ENCODE measurements at places on chromosomes 3 and 15.

- no peak for DNase-seq
These were observed 1.3 kb upstream of the TRIM59 start for GRCh38 chr3:160450846-160451245.

- no peak for DNase-seq
These were observed 206.3 kb upstream of the PRICKLE2 start for GRCh38 chr3:64431526-64432091.

DNA sequence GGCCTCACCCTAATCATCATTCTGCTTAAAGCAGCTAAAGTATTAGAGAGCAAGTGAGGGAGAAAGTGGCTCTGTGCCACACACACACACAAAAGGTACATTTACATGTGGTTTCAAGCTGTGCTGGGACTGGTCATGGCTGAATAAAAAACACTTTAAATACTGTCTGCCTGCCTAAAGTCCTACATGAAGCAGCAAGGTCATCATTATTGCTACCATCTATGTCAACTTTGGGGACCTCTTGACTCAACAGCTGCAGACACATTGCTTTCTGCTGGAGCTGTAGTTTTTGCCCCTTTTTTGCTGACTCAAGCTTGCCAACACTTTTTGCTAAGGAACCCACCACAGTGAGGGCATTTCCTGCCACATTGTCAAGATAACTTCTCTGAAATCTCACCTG is 1237.9 kb downstream of the ROBO2 start:
- no peak for DNase-seq

DNA sequence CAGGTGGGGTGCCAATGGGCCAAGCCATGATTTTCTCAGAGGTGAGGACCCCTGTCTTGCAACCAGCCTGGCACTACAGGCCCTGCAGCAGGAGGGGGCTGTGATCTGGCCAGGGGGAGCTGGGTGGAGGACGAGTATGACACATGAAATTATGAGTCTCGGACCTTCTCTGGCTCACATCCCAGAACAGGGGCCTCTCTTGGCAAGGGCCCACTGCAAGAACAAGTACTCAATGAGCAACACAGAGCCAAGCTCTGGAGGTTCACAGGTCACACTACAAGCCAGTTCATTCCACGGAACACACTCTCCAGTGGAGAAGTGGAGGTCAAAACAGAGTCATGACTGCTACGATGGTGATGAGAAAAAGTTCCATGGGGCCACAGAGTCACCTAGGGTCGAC is 28.3 kb downstream of the CCDC32 start:
- no peak for DNase-seq

DNA sequence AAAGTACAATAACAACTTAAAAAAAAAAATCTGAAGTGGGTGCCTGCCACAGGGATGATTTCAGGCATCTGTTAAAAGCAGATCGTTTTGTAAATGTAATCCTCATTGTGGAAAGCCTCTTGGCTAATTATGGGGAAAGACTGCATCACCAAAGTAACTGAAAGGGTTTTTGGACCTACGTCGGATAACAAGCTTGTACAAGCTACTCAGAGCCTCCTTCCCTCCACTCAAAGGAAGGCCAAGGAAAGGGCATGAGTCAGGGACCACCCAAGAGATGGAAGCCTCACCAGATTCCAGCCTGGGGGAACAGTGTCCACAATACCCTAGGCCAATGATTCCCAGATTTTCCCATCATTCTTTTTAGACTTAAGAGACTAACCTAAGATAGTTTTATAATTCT is 84.3 kb downstream of the ATP1B3 start:
- peak; percentile 30 for DNase-seq

- DNase-seq = no peak
These were observed 131.1 kb downstream of the ADAMTSL3 start for GRCh38 chr15:83784975-83785374.

DNA sequence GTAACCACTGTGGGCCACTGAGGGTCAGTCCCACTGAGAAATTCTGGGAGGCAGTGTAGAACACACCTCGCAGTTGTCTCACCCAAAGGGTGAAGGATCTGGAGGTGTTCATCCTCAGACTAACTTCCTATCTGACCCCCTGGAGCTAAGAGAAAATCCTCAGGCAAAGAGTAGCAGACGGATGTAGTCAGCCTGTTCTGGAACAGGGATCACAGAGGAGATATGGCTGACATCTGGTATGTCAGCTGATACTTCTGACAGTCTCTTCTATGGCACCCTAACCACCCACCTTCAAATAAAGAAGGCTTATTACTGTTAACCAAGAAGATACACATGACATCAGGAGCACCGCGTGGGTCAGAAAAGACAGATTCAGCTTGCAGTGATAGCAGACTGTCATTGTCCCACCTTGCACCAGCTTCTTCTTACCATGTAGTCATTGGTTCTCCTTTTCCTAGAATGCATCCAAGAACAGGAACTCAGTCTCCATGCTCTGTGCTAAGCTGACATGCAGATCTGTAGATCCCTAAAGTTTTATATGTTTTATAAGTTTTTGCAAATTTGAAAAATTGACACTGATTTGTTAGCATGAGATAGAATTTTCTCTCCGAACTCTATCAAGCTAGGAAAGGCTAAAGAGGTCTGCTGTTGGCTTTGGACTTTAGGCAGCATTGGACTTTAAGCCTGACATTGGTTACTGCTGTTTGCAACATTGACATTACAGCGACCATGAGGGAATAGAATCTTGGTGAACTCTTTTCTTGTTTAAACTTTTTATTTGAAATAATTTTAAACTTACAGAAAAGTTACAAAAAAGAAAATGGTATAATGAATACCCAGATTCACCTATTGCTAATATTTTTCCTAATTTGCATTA is 60.4 kb downstream of the KBTBD12 start:
- DNase-seq = no peak

GRCh38 chr15:77966540-77967234 is 110.8 kb downstream of the TBC1D2B start:
- DNase-seq = peak; percentile 44

- DNase-seq = peak; percentile 44
These were observed 17.5 kb upstream of the BCHE start for GRCh38 chr3:165854696-165855095.

GRCh38 chr3:55690726-55691125 is 203.6 kb upstream of the WNT5A start:
- DNase-seq = no peak

GRCh38 chr3:18812316-18812715 is 336.0 kb upstream of the KCNH8 start:
- DNase-seq = peak; percentile 15

- DNase-seq = no peak
These were observed 60.5 kb upstream of the LRIG1 start for GRCh38 chr3:66561367-66561766.

DNA sequence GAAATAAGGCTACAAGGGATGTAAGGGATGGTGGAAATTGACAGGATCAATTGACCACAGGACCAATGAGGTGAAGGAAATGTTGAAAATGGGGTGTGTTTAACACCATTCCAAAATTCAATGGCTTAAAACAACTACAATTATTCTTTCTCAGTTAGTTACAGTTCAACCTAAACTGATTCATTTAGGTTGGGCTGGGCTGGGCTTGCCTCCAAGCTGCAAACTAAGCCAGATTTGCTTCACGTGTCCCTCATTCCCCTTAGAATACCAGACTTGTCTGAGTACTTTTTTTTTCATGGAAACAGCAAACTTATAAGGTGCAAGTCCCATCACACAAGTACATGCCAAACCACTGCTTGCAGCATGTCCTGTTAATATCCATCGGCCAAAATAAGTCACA is 280.1 kb downstream of the NEK10 start:
- no peak for DNase-seq

DNA sequence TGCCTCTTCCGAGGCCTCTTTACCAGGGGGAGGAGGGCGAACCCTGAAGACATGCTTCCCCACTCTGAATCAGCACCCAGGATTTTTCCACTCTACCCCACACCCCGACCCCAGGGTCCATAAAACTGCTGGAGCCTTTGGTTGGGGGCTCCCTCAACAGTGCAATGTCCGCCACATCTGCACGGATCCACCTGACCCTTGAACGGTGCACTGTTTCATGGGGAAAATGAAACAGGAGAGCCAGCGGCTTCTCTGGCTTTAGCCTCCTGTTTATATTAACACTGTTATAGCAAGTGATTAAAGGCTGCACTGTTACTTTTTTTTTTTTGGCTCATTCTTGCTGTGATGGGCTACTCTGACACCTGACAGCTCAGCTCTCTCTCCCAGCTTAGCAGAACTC is 124.1 kb upstream of the DLG1 start:
- DNase-seq = no peak

DNA sequence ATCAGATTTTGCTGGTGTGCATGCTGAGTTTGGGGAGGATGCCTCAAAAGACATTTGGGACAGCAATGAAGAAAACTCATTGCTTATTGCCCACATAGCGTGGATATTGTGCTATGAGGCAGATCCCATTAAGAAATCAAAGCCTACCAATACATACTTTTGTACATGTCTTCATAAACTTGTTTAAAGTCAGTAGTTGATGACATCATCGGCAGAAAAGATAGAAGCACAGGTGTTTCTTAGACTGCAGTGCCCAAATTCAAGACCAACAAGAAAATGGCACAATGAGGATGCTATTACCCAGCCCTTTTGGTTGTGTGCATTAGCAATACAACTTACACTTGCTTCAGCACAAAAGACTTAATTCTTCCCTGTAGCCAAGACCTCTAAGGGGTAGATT is 428.7 kb upstream of the RARB start:
- no peak for DNase-seq

- DNase-seq = no peak
These were observed 243.4 kb upstream of the ATP10A start for GRCh38 chr15:26106556-26106955.

GRCh38 chr15:100694381-100695021 is 92.1 kb downstream of the ASB7 start:
- DNase-seq = no peak

DNA sequence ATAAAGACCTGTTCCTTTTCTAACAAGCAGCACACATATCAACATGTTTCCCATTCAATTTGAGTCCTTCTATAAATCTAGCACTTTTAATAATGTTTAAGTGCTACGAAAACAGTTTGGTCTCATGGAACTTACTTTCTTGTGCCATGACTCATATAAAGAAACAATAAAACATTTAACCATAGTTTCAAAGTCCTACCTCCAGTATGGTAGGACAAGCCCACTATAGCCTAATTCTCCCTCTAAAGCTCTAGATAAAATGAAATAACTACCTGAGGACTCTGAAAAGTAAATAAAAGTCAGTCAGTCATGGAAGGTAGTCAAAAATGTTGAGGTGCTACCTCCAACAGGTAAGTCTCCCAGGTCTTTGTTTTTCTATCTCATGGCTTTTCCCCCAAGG is 12.0 kb upstream of the PIK3CA start:
- no peak for DNase-seq

DNA sequence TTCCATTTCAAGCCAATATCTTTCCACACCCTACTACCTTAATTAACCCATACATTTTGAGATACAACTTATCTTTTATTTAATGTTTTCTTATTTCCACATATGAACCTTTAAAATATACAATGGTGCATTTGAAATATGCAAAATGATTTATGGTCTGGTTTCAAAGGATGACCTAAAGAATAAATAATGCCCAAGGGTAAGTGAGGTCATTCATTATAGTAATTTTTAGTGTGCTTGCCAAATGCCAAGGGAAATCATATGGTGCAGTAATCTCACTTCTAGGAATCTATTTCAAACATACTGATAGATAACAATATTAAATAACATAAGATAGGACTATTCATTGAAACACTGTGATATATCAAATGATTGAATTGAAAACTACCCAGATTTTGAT is 1055.4 kb downstream of the AGBL1 start:
- no peak for DNase-seq

DNA sequence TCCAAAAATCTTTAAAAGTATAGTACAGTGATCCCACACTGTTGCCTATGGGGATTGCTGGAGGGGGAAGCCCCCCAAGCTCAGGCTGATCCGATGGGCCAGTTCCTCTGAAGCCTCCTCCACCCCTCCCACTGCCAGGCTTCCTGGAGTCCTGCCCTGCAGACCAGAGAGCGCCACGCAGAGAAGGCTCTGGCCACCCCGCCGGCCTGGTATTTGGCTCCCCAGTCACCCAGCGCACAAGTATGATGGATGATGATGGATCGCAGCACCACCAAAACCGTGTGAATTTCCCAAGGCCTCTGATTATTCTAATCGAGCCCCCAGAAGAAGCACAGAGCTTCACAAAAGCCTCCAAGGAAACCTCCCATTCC is 259.0 kb downstream of the MECOM start:
- no peak for DNase-seq

- DNase-seq = no peak
These were observed 20.2 kb downstream of the DUOX2 start for GRCh38 chr15:45093622-45094357.

DNA sequence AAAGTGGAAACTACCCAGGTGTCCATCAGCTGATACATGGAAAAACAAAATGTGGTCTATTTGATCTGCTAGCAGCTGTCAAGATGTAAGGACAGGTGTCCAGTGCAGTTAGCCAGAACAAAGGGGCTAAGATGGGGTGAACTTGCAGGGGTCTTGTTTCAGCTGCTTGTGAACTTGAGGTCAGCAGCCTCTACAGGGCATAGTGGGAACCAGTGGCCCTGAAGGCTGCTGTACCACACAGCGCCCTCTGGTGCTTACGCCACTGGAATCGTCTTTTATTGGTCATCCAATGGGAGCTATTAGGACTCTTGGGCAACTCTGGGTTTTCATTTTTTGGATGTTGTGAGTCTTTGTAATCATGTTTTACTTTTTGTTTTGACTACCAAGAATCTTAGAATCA is 62.2 kb upstream of the CTSH start:
- peak; percentile 36 for DNase-seq

GRCh38 chr3:72702390-72702789 is 145.9 kb downstream of the SHQ1 start:
- DNase-seq = no peak

DNA sequence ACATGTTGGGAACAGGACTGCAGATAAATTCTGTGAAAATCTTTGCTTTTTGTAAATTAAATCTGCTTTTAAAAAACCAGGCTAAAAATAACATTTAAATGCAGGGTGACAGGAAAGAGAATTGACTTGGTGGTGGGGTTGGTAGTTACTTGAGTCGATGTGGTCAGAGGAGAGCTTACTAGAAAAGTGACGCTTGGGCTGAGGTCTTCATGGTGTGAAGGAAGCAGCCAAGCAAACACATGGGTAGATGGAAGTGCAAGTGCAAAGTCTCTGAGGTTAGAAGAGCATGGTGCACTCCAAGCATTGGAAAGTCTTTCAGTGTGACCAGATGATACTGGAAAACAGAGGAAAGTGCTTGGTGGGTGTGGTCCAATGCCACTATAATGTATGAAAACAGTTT is 86.4 kb upstream of the THBS1 start:
- DNase-seq = no peak

DNA sequence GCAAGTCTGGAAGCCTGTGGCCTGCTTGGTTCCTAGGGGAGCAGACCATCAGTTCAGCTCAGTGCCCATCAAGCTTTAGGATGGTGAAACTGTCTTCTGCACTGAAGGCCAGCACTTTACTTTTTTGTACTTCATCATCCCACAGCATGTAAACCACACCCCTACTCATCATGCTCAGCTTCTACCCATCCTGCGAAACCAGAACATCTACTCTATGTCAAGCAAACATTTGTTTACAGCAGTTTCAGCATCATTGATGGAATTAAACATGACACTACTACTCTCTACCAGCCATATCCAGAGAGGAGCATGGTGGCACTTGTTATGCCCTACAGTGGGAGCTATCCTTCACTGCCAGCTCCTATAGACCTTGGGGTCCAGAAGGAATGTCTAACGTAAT is 306.6 kb downstream of the SOX2 start:
- DNase-seq = no peak

GRCh38 chr3:78279091-78279490 is 1239.2 kb downstream of the ROBO2 start:
- no peak for DNase-seq

GRCh38 chr3:15753056-15753710 is 44.6 kb downstream of the ANKRD28 start:
- no peak for DNase-seq

All from H4 (cell line).